ENCODE measurements at places on chromosomes 1 and 21.

DNA sequence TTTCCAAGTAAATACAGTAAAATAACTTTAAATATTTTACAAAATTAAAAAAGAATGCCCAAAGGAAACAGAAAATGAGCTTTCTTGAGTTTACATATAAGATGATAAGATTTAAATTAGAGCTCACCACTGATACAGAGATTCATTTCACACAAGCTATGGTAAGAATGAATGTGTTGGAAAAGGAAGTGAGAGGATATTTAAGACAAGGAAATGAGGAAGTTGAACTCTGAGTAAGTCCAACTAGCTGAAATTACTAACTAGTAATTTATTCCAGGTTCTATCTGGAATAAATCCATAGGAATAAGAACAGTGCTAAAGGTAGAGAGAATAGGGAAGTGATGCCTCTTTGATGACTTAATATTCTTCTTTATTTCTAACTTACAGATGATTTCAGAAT lies 42.4 kb downstream of the FNBP1L start:
- no peak for DNase-seq

- no peak for DNase-seq
These were observed 21.3 kb downstream of the MIIP start for GRCh38 chr1:12040457-12041051.

- DNase-seq = no peak
These were observed 151.1 kb downstream of the LYPLAL1 start for GRCh38 chr1:219324629-219325367.

GRCh38 chr1:22855668-22856606 lies 116.7 kb downstream of the LACTBL1 start:
- no peak for DNase-seq

DNA sequence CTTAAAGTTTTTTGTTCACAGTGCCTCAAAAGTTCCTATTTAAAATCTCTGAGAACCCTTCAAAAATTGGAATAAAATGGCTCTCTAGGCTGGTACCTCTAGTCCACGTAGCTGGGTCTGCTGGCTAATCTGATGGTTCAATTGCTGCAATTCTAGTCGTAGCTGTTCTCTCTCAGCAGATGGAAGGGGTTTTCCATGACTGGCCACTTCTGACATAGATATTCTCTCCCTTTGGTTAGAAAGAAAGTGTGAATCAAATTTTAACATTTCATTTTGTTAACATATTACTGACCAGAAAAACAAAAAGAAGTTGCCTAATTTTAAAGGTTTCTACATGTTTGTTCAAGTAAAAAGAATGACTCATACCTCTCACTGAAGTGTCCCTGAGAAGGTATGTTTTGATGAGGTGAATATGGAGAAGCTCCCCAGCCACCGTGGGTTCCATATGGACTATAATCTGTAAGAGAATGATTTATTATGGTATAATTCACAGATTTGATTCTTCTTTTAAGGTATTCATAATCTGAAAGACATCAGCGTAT lies 29.3 kb upstream of the SERPINC1 start:
- no peak for DNase-seq

DNA sequence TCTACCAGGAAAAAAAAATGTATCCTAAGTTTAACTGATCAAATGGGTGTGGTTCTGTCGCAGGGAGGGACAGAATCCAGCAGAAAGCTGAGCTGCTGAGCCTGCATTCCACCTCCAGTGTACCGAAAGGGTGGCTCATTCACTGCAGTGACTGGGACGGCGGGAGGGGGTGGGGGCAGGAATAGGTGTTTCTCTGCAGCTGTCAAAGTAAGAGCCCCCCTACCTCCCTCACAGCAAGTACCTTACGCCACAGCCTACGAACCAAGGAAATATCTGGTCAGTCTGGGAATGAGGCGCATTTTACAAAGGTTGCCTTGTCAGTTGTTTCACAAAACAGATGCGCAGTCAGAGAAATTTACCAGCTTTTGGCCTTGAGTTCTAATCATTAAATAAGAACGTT lies 1.7 kb downstream of the S100B start:
- DNase-seq = no peak

Measured in mesothelial cell of epicardium (in vitro differentiated cells).